ENCODE measurements at places on chromosomes 6 and 20.

DNA sequence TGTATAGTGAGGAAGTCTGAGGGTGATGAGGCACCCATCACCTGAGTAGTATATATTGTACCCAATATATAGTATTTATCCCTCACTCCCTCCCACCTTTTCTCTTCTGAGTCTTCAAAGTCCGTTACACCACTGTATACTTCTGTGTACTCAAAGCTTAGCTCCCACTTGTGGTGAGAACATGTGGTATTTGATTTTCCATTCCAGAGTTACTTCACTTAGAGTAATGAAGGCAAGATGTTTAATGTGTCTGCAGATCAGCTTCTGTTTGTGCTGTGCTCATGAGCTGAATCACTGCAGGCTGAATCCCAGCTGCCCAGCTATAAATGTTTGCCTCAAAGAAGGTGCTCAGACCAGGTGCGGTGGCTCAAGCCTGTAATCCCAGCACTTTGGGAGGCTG is 139.3 kb upstream of the FOXA2 start:
- DNase-seq: no peak

- no peak for DNase-seq
These were observed 165.2 kb upstream of the CST7 start for GRCh38 chr20:24783631-24784492.

GRCh38 chr20:18363708-18364107 is 75.4 kb downstream of the ZNF133 start:
- DNase-seq: no peak

GRCh38 chr6:26180346-26180745 is 93.1 kb downstream of the HFE start:
- no peak for DNase-seq

- no peak for DNase-seq
These were observed 53.6 kb upstream of the PIM1 start for GRCh38 chr6:37116326-37116725.

- no peak for DNase-seq
These were observed 19.0 kb upstream of the SLC22A3 start for GRCh38 chr6:160329188-160329587.

- no peak for DNase-seq
These were observed 336.3 kb upstream of the NOX3 start for GRCh38 chr6:155791891-155792290.

DNA sequence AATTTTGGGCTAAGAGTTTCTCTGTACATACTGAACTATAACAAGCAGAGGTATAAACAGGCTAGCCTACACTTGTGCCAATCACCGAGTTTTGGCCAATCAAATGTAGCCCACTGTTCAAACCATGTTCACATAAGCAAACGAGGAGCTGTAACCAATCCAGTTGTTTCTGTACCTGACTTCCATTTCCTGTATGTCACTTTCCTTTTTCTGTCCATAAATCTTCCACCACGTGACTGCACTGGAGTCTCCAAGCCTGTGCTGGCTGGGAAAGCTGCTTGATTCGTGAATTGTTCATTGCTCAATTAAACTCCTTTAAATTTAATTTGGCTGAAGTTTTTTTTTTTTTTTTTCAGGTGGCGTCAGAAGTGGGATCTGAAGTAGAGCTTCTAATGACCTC is 332.9 kb downstream of the RNF144B start:
- no peak for DNase-seq

DNA sequence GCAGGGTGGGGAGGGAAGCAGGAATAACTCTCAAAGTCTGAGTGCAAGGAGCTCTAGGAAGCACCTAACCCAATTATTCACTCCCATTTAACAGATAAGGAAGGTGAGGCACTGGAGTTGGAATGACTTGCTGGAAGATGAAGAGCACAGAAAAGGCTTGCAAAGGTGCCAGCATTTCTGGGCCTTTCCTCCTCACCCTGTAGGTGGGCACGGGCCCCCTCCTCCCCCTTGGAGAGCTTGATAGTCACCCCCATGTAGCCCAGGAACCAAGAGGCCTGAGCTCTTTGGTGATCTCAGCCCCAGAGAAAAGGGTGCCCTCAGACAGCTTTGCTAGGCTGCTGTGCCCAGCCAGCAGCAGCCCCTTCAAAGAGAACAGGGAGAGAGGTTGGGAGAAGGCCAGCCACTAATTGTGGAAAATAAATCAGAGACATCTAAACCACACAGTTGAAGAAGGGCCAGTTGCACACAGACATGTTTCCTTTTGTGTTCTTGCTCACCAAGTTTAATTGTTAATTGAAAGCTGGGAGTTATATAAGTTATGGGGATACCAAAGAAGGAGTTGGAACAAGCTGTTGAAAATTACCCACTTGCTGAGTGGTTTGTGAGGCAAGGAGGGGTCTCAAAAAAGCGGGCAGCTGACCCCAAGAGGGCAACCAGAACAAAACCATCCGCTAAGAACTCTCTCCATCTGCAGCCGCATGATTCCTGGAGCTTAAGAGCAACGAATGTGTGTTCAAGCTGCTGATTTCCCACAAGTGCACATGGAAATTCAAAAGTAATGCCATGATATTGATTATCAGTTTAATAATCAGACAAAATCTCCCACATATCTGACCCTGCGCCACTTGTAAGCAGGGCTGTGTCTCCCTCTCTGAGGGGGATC is 77.0 kb downstream of the MRPL14 start:
- no peak for DNase-seq

- DNase-seq: no peak
These were observed 573.1 kb upstream of the RNF217 start for GRCh38 chr6:124389127-124389526.
